ENCODE measurements at places on chromosomes 7 and 10.

GRCh38 chr7:79823246-79823951, 311.2 kb upstream of the GNAI1 start:
- H3K27me3 ChIP-seq: no peaks in the 10 kb centered on the region
- H3K4me1 ChIP-seq: no peaks in the 10 kb centered on the region

DNA sequence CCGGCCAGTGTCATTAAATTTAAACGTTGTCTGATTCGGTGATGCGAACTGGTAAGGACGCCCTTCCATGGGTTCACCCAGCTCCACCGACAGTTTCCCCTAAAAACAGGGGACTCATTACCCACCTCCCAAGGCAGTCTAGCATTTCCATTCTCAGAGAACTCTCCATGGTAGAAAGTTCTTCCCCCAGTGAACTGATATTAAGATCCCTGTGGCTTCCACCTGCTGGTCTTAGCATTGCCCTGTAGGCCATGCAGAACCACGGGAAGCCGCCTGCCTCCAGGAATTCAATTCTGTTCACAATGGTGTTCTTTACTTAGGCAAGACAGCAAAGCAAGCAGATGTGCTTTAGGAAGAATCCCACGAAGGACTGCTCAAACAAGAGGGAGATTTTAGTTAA, 128.9 kb upstream of the NANOS1 start:
- H3K27me3 ChIP-seq: no peaks in the 10 kb centered on the region
- H3K4me1 ChIP-seq: no peaks in the 10 kb centered on the region
- H3K4me3 ChIP-seq: no peak overlapping the region

DNA sequence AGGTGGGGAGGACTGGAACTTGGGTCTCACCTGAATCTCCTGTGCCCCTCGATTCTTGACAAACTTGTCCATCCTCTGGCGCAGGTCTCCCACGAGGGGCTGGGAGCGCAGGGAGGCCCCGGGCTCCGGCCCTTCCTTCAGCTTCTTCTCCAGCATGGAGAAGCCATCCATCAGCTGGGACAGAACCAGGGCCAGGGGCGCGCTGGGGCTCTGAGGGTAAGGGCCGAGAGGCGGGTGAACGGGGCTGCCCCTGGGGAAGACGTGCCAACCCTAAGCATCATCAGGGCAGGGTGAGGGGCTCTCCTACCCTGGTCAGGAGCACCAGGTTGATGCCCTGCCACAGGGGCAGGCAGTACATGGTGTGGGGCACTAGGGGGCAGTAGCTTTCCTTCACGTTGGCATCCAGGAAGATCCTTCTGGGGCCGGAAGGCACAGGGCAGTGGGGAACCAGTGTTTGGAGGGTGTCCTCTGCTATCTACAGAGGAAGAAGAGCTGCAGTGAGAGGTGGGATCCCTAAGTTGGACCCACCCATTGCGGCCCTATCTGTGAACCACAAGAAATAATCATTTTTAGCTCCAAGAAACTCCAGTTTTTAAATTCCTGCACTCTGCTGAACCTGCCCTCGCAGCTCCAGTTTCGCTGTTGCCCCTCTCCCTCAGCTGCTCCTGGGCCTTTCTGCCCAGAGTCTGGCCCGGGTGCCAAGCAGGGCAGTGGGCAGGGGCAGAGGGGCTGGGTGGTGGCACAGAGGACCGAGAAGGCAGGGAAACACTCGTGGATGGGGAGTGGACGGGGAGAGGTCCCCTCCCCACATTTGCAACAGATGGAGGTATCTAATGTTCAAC, 10.8 kb upstream of the PYROXD2 start:
- H3K4me3 ChIP-seq: no peak overlapping the region
- no peak for DNase-seq
- H3K27me3 ChIP-seq: no peaks in the 10 kb centered on the region
- H3K27ac ChIP-seq: no peak overlapping the region
- no peaks in the 10 kb centered on the region for H3K4me1 ChIP-seq
- no peaks in the 10 kb centered on the region for H3K36me3 ChIP-seq

GRCh38 chr7:34850681-34851080, 186.6 kb downstream of the DPY19L1 start:
- H3K27ac ChIP-seq: no peak overlapping the region
- no peaks in the 10 kb centered on the region for H3K27me3 ChIP-seq
- no peak for DNase-seq
- no peaks in the 10 kb centered on the region for H3K4me1 ChIP-seq
- no peak overlapping the region for H3K4me3 ChIP-seq

GRCh38 chr7:127961786-127962453, 69.3 kb downstream of the LRRC4 start:
- H3K36me3 ChIP-seq: no peaks in the 10 kb centered on the region
- no peak overlapping the region for H3K4me3 ChIP-seq
- no peak overlapping the region for H3K27ac ChIP-seq
- no peaks in the 10 kb centered on the region for H3K27me3 ChIP-seq
- no peaks in the 10 kb centered on the region for H3K4me1 ChIP-seq

DNA sequence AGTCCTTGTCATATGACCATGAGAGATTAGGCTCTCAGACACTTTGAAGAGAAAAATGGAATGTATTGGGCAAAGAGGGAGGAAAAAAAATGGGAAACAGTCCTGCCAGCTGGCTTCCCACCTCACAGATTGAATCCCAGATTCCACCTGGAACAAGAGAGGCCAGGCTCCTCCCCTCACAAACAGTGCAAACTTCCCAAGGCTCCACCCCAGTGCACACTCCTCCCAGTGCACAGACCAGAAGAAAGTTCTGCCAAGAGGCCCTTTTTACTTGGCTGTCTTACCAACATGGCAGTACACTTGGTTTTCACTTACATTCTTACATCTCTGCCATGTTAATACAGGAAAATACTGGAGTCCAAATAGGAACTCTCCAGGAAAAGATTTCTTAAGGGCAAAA, 202.3 kb downstream of the AHR start:
- DNase-seq: no peak
- H3K4me1 ChIP-seq: peaks cover 9% of the 10 kb centered on the region
- no peak overlapping the region for H3K4me3 ChIP-seq
- no peak overlapping the region for H3K27ac ChIP-seq
- no peaks in the 10 kb centered on the region for H3K36me3 ChIP-seq
- H3K27me3 ChIP-seq: no peaks in the 10 kb centered on the region

DNA sequence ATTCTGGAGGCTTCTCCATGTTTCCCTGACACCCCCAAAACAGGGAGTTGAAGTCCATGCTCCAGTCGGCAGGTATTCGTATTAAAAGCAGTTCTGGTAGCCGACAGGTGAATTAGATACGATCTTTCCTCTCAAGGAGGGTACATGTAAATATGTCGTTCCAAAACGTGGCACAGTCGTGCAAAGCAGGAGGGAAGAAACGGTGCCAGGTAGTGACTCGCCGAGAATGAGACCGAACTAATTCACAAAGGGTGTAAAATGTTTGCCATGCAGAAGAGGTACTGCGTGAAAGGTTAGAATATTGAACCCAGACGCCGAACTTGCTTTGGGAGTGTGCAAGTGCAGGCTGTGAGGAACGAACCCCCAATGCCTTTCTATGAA, 483 bp downstream of the EDRF1 start:
- H3K36me3 ChIP-seq: peaks cover 12% of the 10 kb centered on the region
- H3K27me3 ChIP-seq: no peaks in the 10 kb centered on the region
- H3K27ac ChIP-seq: peak overlapping the region; percentile 56

GRCh38 chr7:621572-622285, 102.1 kb upstream of the PDGFA start:
- peaks cover 7% of the 10 kb centered on the region for H3K4me1 ChIP-seq
- no peak overlapping the region for H3K27ac ChIP-seq
- no peak overlapping the region for H3K4me3 ChIP-seq
- no peaks in the 10 kb centered on the region for H3K27me3 ChIP-seq
- no peaks in the 10 kb centered on the region for H3K36me3 ChIP-seq
- DNase-seq: no peak

DNA sequence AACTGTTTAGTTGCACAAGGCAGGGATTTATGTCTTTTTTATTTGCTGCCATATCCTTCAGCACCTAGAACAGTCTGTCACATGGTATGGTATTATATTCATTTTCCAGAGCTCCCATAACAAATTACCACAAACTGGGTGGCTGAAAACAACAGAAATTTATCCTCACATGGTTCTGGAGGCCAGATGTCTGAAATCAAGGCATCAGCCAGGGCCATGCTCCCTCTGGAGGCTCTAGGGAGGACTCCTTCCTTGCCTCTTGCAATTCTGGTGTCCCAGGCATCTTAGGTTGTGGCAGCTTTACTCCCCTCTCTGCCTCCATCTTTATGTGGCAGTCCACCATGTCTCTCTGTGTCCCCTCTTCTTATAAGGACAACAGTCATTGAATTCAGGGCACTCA, 43.1 kb downstream of the MET start:
- H3K27me3 ChIP-seq: no peaks in the 10 kb centered on the region
- H3K36me3 ChIP-seq: no peaks in the 10 kb centered on the region
- no peak overlapping the region for H3K4me3 ChIP-seq
- DNase-seq: no peak

- H3K4me1 ChIP-seq: no peaks in the 10 kb centered on the region
- H3K36me3 ChIP-seq: no peaks in the 10 kb centered on the region
- no peaks in the 10 kb centered on the region for H3K27me3 ChIP-seq
- no peak overlapping the region for H3K27ac ChIP-seq
- no peak overlapping the region for H3K4me3 ChIP-seq
These were observed 8.3 kb upstream of the SMKR1 start for GRCh38 chr7:129494041-129494440.

DNA sequence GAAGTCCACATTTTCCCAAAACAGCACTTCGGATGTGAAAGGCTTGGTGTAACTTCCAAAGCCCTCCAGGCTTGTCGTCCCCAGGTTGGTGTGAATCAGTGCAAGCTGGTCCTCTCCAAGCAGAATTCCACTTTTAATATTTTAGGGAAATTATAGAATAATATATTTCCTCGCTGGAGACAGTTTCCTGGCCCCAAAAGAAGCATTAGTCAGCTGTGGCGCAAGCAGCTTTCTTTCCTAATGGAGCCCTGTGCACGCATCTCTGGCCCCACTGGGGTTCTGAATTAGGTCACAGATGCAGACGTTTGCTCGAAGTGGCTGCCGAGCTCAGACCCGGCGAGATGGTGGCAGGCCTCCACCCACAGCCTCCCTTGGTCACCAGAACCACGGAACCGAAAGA, 33.3 kb upstream of the MNX1 start:
- H3K27ac ChIP-seq: no peak overlapping the region
- DNase-seq: no peak
- no peak overlapping the region for H3K4me3 ChIP-seq

GRCh38 chr7:832167-832967, at the start of gene SUN1:
Gene SUN1 (plus strand): TSS chr7:832476. CDS start chr7:832525, 49 bp downstream.
- no peaks in the 10 kb centered on the region for H3K36me3 ChIP-seq
- H3K27ac ChIP-seq: peak within 1 kb of the TSS; percentile 22
- H3K4me1 ChIP-seq: peaks cover 3% of the 10 kb centered on the region
- DNase-seq: no peak
- no peak within 1 kb of the TSS for H3K4me3 ChIP-seq
- H3K27me3 ChIP-seq: no peaks in the 10 kb centered on the region

Data from H1 (cell line).